ENCODE measurements at places on chromosomes 3 and 15.

GRCh38 chr3:46442576-46443530 lies 21.9 kb downstream of the LTF start:
- no peak for DNase-seq

GRCh38 chr15:23446215-23447106 lies 582 bp downstream of the GOLGA6L2 start:
- no peak for DNase-seq

- peak; percentile 84 for DNase-seq
Measured at GRCh38 chr15:75693501-75694240, 19.0 kb downstream of the CSPG4 start.

DNA sequence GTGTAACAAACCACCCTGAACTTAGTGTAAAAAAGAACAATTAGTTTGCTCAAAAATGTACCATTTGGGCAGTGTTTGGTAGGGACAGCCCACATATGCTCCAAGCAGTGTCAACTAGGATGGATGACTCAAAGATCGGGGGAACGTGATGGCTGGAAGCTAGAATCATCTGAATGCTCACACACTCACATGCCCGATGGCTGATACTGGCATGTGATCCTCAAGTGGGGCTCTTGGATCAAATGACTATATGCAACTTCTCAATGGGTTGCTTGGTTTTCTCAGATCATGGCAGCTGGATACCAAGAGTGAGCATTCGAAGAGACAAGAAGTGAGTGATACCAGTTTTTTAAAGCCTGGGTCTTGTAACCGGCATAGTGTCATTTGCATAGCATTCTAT lies 335.9 kb upstream of the KCNMB2 start:
- DNase-seq: no peak

DNA sequence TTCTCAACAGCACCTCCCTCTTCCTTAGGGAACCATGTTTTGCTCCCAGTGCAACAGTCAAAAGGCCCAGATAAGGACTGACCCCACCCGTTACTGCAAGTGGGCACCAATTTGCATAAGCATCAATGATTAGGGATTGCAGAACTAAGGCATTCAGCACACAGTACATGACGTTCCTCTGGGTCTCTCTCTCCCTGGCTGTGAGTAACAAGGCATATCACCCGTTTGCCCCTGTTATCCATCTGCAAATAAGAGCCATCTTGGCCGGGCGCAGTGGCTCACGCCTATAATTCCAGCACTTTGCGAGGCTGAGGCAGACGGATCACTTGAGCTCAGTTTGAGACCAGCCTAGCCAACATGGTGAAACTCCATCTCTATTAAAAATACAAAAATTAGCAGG lies 18.8 kb downstream of the MAGI1 start:
- DNase-seq: no peak

DNA sequence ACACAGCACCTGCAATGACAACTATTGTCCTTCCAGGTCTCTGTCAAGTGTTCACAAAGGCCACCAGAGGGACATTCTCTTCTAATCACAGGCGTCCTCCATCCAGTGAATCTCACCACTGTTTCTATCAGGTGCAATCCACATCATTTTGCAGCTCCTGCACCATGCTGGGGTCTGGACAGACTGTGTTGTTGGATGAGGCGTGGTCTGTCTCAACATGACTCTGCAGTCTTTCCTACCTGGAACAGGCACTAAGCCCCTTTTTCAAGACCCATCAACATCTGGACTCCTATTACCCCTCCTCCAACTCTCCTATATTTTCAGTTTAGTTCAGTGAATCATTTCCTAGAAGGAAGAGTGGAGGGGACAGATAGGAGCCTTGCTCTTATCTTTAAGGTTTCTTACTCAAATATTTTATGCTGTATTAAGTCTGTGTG lies 31.5 kb upstream of the VEPH1 start:
- no peak for DNase-seq

- DNase-seq: peak; percentile 92
Measured at GRCh38 chr15:78906316-78906620, 33.6 kb downstream of the MORF4L1 start.

- DNase-seq: peak; percentile 87
Measured at GRCh38 chr15:48722764-48723661, 77.5 kb upstream of the FBN1 start.

- DNase-seq: no peak
Measured at GRCh38 chr15:25789616-25789999, 73.5 kb downstream of the ATP10A start.

- no peak for DNase-seq
Measured at GRCh38 chr3:184354121-184354728, 7.2 kb downstream of the CLCN2 start.

DNA sequence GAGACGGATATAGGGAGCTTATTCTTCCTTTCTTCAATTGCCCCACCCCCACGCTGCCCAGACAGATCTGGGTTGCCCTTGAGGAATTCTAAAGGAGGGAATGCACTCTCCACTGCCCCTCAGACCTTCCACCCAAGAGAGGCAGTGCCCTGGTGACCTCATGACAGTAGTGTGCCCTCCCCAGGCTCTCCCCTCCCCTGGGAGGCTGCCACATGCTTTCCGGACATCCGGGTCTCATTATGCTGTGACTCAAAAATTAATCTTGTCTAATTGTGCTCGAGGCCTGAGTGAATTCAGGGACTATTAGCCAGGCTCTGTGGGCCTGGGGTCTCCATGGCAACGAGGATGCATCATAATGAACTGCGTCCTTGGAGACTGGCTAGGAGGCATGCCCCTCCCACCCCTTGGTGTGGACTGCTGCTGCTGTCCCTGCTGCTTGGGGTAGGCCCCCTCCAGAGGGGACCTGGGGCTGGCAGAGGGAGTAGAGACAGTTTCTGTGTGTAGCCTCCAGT lies 20.8 kb downstream of the CORO2B start:
- peak; percentile 78 for DNase-seq

DNA sequence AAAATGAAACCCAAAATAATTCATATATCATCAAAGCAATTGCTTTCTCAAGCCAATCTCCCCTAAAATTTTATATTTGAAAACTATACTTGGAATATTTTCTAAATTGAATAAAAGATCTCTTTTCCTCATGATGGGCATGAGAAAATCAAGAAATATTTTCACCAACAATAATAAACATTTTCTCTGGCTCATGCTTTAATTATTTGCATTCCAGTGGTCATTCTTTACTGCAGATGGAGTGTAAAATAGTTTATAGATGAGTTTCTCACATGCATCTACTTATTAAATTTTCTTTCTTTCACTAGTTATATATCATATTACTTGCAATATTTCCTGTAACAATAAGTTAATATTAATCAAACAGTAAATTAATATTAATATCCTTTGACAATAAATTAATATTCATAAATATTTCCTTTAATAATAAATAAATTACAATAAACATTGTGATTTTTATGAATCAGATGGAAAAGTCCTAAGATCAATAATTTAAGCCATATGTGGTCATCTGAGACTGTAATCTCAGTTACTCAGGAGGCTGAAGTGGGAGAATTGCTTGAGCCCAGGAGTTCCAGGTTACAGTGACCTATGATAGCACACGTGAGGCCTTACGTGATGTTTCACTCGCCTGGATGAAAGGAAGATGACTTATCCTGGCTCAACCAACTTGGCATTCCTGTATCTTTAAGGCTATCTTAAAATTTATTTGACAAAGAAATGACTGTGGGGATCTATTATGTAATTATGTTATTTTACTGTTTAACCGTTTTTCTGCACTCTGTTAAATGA lies 958.8 kb downstream of the ZPLD1 start:
- DNase-seq: peak; percentile 28

GRCh38 chr3:17304969-17305368 lies 420.2 kb downstream of the PLCL2 start:
- DNase-seq: no peak

All from AG10803 (cell line).